DND-41 (cell line): ENCODE measurements at places on chromosomes 7 and 10.

DNA sequence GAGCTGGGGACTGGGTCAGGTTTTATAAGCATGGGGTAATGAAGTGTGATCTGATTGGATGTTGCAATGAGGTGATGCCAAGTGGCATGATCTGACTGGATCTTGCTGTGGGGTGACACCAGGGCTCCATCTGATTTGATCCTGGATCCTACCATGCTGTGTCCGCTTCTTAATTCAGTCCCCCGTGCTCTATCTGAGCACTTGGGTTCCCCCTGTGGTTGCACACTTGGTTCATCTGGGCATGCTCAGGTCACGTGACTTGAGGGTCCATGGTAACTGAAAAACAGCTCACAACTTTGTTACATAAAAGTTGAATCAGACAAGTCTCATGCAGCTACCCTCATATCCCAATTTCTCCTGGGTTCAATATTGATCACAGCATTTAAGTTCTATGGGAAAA is 448.6 kb upstream of the NRP1 start:
- no peaks in the 10 kb centered on the region for H3K4me1 ChIP-seq
- no peak overlapping the region for H3K4me3 ChIP-seq
- no peaks in the 10 kb centered on the region for H3K27me3 ChIP-seq
- no peaks in the 10 kb centered on the region for H3K36me3 ChIP-seq
- no peak for DNase-seq

DNA sequence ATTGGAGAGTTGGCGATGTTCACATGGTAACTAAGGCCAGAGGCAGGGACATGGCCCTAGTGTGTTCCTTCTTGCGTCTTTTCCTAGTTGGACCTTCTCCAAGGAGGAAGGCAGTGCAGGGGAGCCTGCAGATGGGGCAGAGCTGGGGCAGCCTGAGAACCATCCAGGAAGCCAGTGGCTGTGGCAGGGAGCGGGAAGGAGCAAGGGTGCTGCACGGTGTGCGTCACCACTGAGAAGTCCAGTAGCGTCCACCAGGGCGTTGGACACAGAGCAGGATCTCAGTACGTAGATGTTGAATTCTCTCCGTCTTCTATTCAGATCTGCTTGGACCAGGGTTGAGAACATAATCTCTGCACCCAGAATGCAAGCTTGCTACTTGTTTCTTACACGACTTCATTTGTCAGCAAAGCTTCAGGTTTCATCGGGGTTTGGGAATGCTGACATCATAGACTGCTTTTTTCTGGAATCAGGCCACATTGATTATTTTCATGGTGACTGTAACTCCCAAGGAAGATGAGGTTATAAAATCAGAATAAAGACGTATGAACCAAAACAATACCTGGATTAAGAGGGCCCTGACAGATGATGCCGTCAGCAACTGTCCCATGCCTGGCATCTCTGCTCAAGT is 130.3 kb downstream of the HECW1 start:
- peaks cover 7% of the 10 kb centered on the region for H3K27me3 ChIP-seq
- H3K4me1 ChIP-seq: no peaks in the 10 kb centered on the region
- no peaks in the 10 kb centered on the region for H3K36me3 ChIP-seq
- H3K27ac ChIP-seq: no peak overlapping the region

- peaks cover 31% of the 10 kb centered on the region for H3K27me3 ChIP-seq
- H3K27ac ChIP-seq: no peak overlapping the region
- DNase-seq: no peak
- no peaks in the 10 kb centered on the region for H3K36me3 ChIP-seq
- H3K4me1 ChIP-seq: no peaks in the 10 kb centered on the region
Observed at GRCh38 chr7:38171623-38172391, 6.2 kb upstream of the STARD3NL start.

- no peaks in the 10 kb centered on the region for H3K27me3 ChIP-seq
- DNase-seq: no peak
- no peaks in the 10 kb centered on the region for H3K36me3 ChIP-seq
- no peak overlapping the region for H3K4me3 ChIP-seq
Observed at GRCh38 chr7:137354396-137354795, 10.9 kb upstream of the PTN start.

GRCh38 chr10:114363745-114364454 is 40.4 kb downstream of the AFAP1L2 start:
- H3K4me1 ChIP-seq: no peaks in the 10 kb centered on the region
- H3K36me3 ChIP-seq: no peaks in the 10 kb centered on the region
- H3K27me3 ChIP-seq: no peaks in the 10 kb centered on the region
- H3K27ac ChIP-seq: no peak overlapping the region
- DNase-seq: no peak

GRCh38 chr10:96556003-96556402 is 30.8 kb downstream of the TM9SF3 start:
- H3K27ac ChIP-seq: no peak overlapping the region
- peak; percentile 16 for DNase-seq
- H3K27me3 ChIP-seq: no peaks in the 10 kb centered on the region
- H3K4me1 ChIP-seq: no peaks in the 10 kb centered on the region
- H3K4me3 ChIP-seq: no peak overlapping the region
- H3K36me3 ChIP-seq: peaks cover 87% of the 10 kb centered on the region

GRCh38 chr7:123533929-123534382 is 439 bp downstream of the IQUB start:
- DNase-seq: no peak
- peak overlapping the region; percentile 62 for H3K4me3 ChIP-seq
- H3K4me1 ChIP-seq: peaks cover 17% of the 10 kb centered on the region
- no peaks in the 10 kb centered on the region for H3K36me3 ChIP-seq
- H3K27me3 ChIP-seq: no peaks in the 10 kb centered on the region
- H3K27ac ChIP-seq: no peak overlapping the region

DNA sequence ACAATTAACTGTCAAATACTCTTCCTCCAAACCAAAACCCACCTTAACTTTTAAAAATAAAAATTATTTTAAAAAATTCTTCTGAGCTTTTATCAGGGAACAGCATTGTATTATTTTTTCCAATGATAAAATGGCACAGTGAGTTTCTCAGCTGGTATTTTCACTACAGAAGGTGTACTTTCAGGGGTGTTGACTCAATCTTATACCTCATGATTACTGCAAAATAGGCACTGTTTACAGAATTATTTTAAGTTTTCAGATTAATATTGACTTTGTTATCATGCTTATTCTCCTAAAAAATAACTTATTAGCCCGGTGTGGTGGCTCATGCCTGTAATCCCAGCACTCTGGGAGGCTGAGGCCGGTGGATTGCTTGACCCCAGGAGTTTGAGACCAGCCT is 24.3 kb downstream of the RHEB start:
- no peaks in the 10 kb centered on the region for H3K4me1 ChIP-seq
- peaks cover 25% of the 10 kb centered on the region for H3K36me3 ChIP-seq
- H3K4me3 ChIP-seq: no peak overlapping the region
- no peak for DNase-seq
- no peaks in the 10 kb centered on the region for H3K27me3 ChIP-seq
- no peak overlapping the region for H3K27ac ChIP-seq

DNA sequence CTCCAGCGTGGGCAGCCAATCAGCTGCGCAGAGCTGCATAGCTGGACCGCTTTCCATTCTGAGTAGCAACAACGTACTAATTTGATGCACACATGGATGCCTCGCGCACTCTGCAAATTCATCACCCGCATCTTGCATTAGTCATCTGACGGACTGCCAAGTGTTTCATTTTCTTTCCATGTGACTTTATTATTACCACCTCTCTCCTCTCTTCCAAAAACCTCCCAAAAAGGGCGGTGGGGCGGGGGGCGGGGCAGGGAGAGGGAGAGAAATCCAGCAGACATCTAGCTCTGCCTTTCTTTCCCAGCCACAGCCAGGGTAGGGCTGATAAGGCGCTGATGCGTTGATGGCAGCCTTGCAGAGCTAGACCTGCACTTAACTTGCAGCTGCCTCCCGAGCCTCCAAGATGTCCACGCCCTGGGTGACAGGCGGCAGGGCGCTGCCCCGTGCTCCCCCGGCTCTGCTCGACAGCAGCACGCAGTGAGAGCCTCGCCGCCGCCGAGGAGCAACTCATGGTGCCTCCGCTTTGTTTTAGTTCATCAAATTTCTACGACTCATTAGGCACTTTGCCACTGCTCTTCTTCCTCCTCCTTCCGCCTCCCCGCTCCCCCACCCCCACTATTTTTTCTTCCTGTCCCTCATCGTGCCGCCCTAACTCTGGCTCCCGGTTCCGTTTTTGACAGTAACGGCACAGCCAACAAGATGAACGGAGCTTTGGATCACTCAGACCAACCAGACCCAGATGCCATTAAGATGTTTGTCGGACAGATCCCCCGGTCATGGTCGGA is 147.3 kb downstream of the CELF2 start:
- peaks cover 66% of the 10 kb centered on the region for H3K4me1 ChIP-seq

GRCh38 chr7:135834266-135834665 is 85.7 kb upstream of the FAM180A start:
- no peaks in the 10 kb centered on the region for H3K27me3 ChIP-seq
- H3K4me1 ChIP-seq: no peaks in the 10 kb centered on the region
- DNase-seq: peak; percentile 35

DNA sequence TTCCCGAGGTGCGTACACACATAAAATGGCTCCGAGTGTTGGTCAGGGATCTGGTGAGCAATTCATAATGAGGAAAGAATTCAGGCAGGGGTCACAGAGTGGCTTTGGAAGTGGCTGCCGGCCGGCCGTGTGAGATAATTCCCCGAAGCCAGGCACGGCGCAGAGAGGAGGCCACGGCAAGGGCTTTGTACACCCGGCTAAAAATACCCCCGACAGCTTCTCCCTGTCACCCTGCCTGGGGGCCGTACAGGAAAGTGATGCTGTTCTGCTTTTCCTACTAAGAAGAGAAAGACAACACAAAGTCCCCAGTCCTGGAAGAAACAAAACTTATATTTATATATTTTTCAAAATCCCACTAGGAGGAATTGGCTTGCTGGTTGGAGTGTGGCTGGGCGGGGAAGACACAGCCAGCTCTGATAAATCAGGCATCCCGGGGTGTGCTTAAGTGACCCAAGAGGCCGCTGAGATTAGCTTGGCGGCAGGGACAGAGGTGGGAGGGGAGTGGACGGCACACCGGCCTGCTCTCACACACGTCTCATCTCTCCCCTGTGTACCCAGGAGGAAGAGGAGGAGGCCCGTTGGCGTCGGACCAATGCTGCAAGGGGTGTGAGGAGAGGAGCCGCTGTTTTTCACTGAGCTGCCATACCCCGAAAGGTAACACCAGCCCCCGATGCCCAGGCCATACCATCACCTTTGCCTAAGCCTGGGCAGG is 70.5 kb downstream of the ZMIZ1 start:
- no peak for DNase-seq
- H3K27me3 ChIP-seq: no peaks in the 10 kb centered on the region
- H3K27ac ChIP-seq: peak overlapping the region; percentile 99
- H3K4me3 ChIP-seq: no peak overlapping the region
- peaks cover 50% of the 10 kb centered on the region for H3K36me3 ChIP-seq
